Hippocampal formation (tissue), 2 donors: ENCODE measurements at places on chromosomes 6 and 20.

DNA sequence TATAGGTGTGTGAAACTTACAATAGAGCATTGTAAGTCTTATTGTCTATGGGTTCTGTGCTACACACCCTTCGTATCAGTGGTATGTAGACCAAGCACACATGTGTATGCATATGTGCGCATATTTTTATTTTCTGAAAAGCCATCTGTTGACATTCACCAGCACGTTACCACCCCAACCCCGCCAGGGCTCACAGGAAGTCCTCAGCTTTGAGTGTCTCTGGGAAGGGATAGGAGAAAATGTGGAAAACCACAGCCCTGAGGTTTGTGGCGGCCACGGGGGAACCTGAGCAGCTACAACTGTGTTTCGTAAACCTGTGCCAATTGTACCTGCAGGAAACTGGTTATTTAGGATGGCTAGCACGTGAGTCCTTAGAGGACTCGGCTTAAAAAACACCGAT is 123.3 kb upstream of the PHACTR3 start:
- no peak for DNase-seq

- no peak for DNase-seq
These were observed 32.0 kb downstream of the TMEM242 start for GRCh38 chr6:157291356-157291755.

- peak; percentile 45 for DNase-seq
These were observed at the start of gene EXOC2 for GRCh38 chr6:692858-693722. Gene EXOC2, minus strand, starts transcription at chr6:693139. Its CDS starts 55,321 bp downstream, at chr6:637818.

DNA sequence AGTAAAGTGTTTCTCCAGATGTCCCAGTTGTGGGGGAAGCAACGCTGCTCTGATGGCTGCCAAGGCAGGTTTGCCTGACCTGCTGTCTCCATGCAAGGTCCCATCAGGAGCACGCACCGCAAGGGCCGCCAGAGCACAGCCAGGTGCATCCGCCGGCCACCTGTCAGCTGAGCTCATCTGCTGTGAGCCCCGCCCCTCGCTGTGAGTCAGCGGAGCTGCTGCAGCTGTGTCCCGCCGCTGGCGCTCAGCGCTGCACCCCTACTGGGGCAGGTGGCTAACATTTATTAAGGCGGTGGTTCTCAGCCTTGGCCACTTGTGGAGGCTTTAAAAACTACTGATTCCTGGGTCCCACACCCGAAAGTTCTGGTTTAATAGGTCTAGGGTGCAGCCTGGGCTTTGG is 225.7 kb downstream of the UST start:
- no peak for DNase-seq

DNA sequence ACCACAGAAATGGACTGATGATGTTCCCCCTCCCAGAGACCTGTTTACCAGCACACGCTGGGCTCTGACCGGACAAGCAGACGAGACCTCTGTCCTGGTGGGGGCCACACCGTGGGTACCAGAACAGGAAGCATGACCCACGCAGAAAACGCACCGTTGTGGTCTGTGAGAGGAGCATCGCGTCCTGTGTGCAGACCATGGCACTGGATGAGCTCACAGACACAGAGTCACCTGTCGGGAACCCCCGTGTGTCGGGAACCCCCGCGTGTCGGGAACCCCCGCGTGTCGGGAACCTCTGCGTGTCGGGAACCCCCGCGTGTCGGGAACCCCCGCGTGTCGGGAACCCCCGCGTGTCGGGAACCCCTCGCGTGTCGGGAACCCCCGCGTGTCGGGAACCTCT is 37.4 kb downstream of the MYT1 start:
- no peak for DNase-seq

DNA sequence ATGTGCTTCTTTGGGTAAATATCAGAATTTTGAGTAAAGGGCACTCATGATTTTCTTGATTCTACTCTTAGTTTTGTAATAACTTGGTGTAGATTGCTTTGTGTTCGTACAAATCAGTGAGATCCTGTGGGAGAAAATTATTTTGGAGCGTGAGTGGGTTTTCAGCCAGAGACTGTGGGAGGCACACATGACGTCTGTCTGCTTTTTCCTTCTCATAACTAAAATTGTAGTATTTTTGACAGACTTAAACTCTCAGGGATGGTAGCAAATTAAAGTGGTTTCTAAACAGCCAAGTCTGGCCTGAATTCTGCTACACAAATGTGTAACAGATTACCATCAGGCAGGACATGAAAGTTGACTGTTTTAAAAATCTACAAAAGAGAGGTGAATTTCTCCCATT is 222.6 kb downstream of the OTOR start:
- no peak for DNase-seq

DNA sequence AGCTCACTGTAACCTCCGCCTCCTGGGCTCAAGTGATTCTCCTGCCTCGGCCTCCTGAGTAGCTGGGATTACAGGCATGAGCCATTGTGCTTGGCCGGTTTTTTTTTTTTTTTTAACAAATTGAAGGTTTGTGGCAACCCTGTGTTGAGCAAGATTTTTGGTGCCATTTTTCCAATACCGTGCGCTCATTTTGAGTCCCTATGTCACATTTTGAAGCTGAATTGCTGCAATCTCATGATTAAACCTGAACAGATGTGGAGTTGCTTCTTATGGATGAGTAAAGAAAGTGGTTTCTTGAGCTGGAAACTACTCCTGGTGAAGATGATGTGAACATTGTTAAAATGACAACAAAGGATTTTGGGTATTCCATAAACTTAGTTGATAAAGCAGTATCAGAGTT is 16.6 kb downstream of the SASH1 start:
- no peak for DNase-seq

DNA sequence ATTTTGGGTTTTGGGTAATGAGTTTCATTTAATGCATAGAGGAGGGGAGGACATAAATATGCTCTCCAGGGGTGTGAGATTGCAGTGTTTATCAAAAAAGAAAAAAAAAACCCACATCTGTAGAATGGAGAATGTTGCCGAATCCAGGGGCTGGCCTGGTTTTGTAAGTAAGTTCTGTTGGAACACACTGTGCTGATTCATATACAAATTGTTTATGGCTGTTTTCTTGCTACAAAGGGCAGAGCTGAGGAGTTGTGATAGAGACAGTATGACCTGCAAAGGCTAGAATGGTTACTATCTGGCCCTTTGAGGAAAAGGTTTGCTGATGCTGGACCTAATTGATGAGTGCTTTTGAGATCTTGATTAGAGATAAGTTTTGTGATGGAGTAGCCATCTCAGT is 30.4 kb downstream of the SCAF8 start:
- DNase-seq, result no peak

DNA sequence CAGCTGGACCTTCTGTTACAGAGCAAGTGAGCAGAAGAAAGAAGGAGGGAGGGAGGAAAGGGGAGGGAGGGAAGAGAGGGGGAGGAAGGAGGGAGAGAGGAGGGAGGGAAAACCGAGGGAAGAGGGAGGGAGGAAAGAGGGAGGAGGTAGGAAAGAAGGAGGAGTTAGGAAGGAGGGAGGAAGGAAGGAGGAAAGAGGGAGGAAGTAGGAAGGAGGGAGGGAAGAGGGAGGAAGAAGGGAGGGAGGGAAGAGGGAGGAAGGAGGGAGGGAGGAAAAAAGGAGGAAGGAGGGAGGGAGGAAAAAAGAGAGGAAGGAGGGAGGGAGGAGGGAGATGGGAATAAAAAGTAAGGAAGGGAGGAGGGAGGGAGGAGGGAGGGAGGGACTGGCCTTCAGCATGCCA is 191.8 kb downstream of the SYNDIG1 start:
- no peak for DNase-seq

- no peak for DNase-seq
These were observed 91.7 kb downstream of the PRDM1 start for GRCh38 chr6:106177786-106178185.

DNA sequence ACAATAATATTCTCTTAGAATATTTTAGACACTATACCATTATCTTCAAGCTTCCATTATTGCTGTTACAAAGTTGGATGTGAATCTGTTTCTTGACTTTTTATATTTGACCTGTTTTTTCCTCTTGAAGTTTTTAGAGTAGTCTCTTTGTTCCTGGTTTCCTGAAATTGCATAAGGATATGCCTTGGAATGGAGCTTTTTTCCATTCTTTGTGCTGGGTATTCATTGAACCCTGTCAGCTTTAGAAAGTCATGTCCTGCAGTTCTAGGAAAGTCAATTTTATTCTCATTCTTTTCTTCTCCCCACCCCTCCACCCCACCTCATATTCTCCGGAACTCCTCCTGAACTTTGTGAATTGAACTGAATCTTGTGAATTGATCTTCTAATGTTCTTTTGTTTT is 92.4 kb upstream of the FOXO3 start:
- no peak for DNase-seq

GRCh38 chr6:75856902-75857301 is 107.9 kb downstream of the MYO6 start:
- no peak for DNase-seq

- DNase-seq, result no peak
These were observed 23.6 kb downstream of the HAO1 start for GRCh38 chr20:7916648-7917047.

DNA sequence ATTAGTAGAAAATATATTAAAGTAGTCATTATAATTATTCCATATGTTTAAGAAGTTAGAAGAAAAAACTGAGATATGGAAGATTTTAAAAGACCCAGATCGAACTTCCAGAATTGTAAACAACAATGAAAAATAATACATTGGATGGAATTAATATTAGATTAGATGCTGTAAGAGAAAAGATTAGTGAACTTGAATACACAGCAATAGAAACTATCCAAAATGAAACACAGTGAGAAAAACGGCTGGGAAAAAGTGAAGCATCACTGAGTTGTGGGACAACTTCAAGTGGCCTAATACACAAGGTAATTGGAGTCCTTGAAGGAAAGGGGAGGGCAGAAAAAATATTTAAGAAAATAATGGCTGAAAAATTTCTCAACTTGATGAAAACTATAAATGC is 4.2 kb upstream of the TTBK1 start:
- no peak for DNase-seq
